OCI-M1 (cell line): ENCODE measurements at places on chromosomes 6 and 20.

DNA sequence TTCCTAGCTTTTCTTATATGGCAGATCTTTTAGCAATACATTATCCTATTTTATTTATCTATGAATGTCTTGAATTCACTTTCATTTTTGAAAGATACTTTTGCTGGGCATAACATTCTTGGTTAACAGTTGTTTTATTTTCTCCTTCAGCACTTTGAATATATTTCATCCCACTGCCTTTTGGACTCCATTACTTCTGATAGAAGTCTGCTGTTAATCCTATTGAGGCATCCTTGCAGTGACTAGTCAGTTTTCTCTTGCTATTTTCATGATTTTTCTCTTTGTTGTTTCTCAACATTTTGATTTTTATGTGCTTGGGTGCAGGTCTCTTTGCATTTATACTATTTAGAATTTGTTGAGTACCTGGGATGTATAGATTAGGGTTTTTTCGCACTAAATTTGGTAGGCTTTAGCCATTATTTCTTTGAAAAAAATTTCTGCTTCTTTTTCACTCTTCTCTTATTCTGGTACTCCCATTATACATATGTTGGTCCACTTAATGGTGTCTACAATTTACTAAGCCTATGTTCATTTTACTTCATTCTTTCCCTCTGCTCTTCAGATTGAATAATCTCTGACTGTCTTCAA lies 53.2 kb downstream of the PHACTR3 start:
- no peak for DNase-seq

GRCh38 chr20:41507851-41508250 lies 110.3 kb downstream of the CHD6 start:
- DNase-seq, result no peak

- no peak for DNase-seq
Observed at GRCh38 chr20:6665621-6666355, 101.7 kb upstream of the BMP2 start.

- DNase-seq, result no peak
Observed at GRCh38 chr6:2971420-2972218, at the start of gene SERPINB6. Gene SERPINB6 (minus strand): TSS chr6:2971567. CDS start chr6:2959332, 12,235 bp downstream.

DNA sequence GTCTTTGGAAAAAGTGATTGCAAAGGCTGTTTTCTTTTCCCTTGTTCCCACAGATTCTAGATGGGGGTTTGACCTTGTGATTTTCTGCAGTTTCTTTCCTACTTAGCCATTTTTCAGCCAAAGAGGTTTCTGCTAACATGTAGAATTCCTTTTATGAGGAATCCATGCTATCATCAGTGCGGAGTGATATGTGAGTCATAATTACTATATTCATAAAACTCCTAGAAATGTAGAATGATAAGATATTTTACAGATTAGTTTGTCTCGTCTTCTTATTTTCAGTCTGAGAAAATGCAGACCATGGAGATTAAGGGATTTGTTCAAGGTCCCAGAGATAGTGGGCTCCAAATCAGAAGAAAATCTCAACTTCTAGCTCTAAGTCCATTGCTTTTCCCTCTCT lies 98.6 kb downstream of the KCNQ5 start:
- no peak for DNase-seq

DNA sequence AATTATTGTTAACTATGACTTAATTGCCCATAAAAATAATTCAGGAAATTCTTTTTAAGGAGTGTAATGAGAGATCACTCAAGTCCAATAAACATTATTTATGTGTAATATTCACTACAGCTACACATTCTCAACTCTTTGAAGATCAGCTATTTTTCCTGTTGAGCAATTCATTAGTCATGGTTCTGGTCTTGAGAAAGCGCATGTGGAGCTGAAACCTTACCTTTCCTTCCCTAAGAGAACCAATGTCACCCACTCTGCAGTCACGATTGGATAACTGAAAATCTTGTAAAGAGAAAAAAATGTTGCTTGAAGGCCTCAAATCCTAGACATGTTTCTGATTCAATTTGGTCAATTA lies 736.9 kb upstream of the MARCKS start:
- no peak for DNase-seq

- DNase-seq, result no peak
Observed at GRCh38 chr6:168515376-168515775, 74.4 kb downstream of the SMOC2 start.

DNA sequence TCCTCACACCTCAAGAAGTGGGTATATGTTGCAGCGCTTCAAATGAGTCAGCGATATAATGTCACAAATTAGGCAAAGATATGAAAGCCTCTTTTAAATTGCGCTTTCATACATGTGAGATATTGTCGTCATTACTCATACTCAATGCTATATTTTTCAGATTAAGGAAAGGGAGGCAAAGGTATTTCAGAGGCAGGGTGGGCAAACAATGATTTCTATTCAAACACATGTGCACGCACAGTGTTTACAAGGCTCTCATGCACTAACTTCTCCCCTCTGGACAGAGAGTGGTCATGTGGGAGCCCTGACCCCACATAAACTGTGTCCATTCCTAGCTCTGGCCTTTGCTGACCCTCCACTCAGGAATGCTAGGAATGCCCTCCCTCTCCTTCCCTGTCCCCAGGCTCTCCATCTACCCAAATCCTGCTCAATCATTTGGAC lies 112.1 kb upstream of the TMEM170B start:
- DNase-seq, result no peak

GRCh38 chr20:9699181-9699580 lies 139.7 kb downstream of the PAK5 start:
- DNase-seq, result no peak

DNA sequence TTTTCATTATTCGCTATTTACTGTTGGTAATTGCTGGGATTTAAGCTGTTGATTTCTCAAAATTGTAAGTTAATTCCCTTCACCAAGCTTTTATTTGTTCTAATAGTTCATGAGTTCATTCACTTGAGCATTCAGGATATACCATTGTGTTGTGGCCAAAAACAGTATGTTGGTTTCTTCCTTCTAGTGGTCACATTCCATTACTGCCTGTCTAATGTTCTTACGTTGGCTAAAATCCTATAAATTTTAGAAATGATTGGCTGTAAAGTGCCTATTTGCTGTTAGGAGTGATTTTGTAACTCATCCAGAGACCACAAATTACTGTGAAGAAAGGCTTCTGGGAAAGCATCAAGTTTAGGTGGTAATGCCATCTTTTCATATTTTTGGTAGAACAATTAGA lies 76.3 kb downstream of the FARS2 start:
- DNase-seq, result peak; percentile 35

GRCh38 chr6:163748886-163749285 lies 334.4 kb downstream of the QKI start:
- DNase-seq, result no peak

DNA sequence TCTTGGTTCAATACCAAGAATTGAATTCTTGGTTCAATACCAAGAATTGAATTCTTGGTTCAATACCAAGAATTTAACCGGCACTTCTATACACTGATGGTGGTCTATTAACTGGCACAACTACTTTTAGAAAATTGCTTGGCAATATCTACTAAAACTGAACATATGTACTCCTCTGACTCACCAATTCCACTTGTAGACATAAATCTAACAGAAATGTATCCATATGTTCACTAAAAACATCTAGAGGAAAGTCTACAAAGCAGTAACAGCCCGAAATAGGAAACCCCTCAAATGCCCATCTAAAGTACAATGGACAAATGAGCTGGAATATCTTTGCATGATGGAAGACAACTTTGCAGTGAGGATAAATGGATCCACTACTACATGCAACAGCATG lies 71.9 kb downstream of the KIF16B start:
- DNase-seq, result peak; percentile 21

- no peak for DNase-seq
Observed at GRCh38 chr6:111669326-111669725, 63.6 kb upstream of the TRAF3IP2 start.

DNA sequence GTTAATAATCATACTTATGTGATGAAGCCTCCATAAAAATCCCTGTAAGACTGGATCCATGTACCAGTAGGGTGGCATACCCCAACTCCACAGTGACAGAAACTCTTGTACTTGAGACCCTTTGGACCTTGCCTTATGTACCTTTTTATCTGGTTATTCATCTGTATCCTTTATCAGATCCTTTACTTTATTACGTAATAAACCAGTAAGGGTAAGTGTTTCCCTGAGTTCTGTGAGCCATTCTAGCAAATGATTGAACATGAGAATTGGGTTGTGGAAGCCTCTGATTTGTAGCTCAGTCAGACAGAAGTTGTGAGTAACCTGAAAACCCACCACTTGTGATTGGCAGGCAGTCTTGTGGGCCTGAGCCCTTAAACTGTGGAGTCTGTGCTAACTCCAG lies 229.7 kb downstream of the FOXA2 start:
- no peak for DNase-seq

DNA sequence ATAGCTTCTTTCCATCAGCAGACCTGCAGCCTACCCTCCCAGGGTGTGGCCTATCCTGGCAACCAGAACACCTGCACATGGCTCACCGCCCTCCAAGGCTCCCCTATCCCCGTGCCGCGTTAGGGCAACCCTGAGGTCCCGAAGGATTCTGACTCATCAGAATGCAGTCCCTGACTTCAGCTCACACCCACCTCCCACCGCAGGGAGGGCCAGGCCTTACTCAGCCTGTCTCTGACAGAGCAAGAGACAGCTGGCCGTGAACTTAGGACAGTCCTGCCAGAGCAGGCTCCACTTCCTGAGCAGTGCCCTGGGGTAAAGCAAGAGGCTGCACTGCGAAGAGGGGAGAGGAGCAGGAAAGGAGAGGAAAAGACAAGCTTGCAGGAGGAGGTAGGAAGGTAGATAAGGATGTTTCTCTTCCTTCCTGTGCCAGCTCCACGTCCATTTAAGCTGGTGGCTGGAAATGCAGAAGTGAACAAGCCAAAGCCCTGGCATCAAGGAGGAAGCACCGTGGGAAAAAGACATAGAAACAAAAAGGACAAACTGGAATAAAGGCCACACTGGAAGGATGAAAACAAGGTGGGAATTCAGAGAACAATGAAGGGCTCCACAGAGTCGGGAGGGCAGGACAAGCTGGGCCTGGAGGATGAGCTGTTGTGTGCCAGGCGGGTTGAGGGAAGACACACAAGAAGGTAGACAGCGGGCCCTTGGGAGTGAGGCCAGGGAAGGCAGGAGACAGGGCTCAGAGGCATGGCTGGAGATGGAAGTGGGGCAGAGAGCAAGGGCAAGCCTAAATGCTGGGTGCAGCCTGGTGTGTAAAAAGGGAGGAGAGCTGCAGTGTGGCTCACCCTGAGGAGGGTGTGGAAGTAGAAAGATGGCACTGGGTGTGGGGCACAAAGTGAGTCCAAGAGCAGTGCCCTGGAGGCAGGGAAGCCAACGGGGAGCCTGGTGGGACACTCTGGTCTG lies 102.7 kb downstream of the SLC23A2 start:
- DNase-seq, result no peak

DNA sequence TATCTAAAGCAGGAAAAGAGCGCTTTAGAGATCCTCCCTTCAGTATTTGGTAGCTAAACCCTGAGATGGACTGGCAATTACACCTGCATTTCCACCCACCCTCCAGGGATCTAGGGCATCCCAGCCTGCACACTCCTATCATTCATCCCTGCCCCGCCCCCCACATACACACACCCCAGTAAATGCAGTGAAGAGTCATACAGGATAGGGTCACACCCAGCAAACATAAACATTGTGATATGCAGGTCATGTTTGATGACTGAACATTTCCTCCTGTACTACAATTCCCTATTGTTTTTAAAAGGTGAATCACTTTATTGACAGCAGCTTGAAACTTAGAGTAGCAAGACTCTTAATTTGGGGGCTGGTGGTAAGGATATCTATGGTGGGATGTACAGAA lies 112.9 kb downstream of the FOXO3 start:
- DNase-seq, result no peak

DNA sequence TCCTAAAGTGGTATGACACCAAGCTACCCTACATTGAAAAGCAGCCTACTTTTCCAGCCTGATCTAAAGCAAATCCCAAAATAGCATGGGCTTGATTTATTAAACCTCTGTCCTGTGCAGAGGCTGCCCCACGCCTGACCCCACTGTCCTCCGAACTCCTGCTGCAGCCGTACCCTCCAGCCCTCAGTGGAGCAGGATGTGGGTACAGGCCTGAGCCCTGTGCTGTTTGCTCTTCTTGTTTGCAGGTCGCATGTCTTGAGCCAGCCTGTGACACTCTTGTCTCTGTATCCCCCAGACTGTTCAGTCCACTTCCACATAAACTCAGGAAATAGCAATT lies 61.2 kb downstream of the RPP40 start:
- no peak for DNase-seq

- DNase-seq, result no peak
Observed at GRCh38 chr6:9233686-9234085, 798.3 kb upstream of the SLC35B3 start.

GRCh38 chr6:150252714-150253444 lies 110.0 kb downstream of the PPP1R14C start:
- DNase-seq, result peak; percentile 64

- peak; percentile 89 for DNase-seq
Observed at GRCh38 chr20:62861726-62862336, at the start of gene TCFL5. Gene TCFL5 (minus strand): TSS chr20:62861822. CDS start chr20:62861670, 152 bp downstream.

DNA sequence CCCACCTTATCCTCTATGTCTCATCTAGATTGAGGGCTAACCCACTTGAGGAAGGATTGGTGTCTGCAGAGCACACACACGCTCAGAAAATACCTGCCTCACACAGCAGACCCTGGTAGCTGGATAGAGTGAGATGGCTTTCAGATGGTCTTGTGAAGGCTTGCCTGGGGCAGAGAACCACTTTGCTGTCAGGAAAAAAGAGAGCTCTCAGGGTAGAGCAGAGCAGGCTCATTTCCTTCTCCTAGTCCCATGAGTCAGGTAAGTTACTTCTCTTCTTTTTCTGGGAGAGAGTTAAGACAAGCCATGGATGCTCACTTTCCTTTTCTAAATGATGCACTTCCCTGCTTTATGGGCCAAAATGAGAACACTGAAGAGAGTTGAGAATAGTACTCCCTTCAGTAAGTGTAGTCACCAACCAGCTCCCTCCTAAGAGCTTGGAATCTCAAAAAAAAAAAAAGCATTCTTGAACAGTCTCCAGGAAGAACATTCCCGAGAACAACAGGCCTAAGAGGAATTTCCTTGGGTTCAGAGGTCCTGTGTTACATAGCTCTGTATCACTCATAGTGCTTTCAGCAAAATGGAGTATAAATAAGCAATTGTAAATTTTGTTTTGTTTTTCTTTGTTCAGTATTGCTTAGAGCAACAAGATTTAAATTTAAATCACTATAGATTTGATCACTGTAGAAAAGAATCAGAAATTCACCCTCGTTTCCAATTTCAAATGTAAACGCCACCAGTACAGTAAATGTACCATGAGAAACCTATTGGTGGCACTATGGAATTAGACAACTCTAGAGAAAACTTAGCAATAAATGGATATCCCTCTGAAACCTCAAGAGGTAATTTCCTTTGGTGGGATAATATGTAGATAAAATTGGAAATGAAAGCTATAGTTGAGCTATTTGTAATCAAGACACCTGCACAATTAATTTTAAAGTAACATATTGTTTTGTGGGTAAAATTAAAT lies 530.3 kb downstream of the RFPL4B start:
- DNase-seq, result peak; percentile 37

GRCh38 chr6:115735610-115736009 lies 325.1 kb downstream of the FRK start:
- DNase-seq, result no peak
